C1 segment of cervical spinal cord (tissue), 14 donors: ENCODE measurements at places on chromosomes 4 and X.

DNA sequence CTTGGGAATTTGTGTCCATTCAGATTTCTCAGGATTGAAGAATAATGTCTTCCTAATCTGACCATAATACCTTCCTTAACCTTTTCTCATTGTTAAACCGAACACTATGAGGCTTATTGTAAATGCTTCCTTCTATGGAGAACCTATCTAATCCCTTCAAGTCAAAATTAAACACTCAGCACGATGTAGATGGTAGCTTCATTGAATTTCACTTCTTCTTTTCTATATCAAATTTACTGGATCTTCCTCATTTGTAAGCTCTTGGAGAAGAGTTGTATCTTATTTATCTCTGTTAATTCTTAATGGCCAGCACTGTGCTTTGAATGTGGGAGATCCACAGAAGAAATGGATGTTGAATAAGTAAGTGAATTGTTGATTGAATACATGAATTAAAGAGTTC lies 109.0 kb upstream of the RAPGEF2 start:
- no peak for DNase-seq

- DNase-seq: peak; percentile 76
Observed at GRCh38 chr4:52037689-52038102, 403 bp downstream of the SGCB start.

GRCh38 chrX:18877469-18877868 lies 106.4 kb downstream of the PHKA2 start:
- no peak for DNase-seq

GRCh38 chr4:82561786-82562563 lies at the start of gene TMEM150C:
TMEM150C (minus strand) TSS chr4:82561988; CDS start chr4:82504657, 57,331 bp downstream.
- DNase-seq: no peak

- no peak for DNase-seq
Observed at GRCh38 chrX:139909712-139910111, 23.1 kb downstream of the ATP11C start.

- no peak for DNase-seq
Observed at GRCh38 chr4:150315175-150315574, 236.9 kb downstream of the DCLK2 start.
